ENCODE measurements at places on chromosomes 12 and 14.

DNA sequence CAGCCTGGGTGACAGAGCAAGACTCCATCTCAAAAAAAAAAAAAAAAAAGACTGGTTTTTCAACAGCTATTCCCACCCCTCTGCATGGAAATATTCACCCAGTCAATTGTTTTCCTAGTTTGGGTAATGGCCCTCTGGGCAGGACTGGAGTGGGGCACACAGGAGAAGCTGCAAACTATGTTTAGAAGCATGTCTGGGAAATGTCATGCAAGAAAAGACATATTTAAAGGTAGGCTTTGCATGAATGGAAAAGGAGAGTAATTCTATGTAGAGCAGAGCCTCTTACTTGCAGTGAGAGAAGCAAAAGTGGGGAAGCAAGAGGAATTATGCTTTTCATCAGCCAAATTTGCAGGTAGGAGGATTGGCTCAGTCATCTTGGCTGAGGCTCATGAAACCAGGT lies 276.5 kb upstream of the PLEKHG7 start:
- no peak for DNase-seq

- no peak for DNase-seq
Observed at GRCh38 chr14:21915826-21916225, 242.2 kb upstream of the OR4E1 start.

- no peak for DNase-seq
Observed at GRCh38 chr14:99514552-99515300, 33.5 kb downstream of the CCNK start.

GRCh38 chr12:77847060-77847541 lies 16.4 kb downstream of the NAV3 start:
- DNase-seq, result no peak

DNA sequence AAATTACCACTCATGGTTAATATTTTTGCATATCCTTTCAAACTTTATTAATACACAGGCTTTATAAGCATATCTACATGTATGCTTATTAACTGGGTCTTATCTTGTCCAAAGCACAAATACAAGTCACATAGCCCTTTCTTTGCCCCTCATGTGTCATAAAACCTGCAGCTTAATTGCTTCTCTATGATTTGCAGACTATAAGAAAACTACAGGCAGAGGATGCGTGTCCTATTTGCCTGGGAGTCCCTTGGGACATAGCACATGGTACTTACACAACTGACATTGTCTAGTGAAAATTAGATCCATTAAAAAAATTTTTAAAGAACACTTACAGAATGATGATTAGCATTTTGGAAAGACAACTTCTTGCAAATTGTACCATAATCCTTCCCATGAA lies 190.5 kb upstream of the PLEKHA5 start:
- DNase-seq, result no peak

DNA sequence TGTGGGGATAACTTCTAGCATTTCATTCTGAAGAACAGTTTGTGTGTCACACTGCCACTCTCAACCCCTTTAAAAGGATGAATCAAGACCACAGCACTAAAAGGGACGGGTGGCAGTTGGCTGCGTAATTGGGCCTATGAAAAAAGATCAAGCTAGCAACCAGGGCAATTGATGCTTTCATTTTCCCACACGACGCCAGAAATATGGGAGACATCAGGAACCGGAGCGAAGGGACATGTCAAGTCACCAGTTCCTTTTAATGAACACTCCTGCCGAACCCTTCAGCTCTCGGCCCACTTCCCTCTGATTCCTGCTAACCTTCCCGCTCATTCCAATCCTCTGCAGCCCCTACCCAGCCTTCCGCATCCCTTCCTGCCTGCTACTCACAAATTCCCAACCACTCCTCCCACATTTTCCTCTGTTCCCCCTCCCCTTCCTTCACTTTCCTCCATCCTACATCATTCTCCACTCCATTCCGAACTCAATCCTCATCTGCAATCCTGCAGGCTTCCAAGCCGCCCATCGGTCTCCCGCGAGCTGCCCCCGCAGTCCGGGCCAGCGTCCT lies 753 bp downstream of the CSRNP2 start:
- DNase-seq, result peak; percentile 10

DNA sequence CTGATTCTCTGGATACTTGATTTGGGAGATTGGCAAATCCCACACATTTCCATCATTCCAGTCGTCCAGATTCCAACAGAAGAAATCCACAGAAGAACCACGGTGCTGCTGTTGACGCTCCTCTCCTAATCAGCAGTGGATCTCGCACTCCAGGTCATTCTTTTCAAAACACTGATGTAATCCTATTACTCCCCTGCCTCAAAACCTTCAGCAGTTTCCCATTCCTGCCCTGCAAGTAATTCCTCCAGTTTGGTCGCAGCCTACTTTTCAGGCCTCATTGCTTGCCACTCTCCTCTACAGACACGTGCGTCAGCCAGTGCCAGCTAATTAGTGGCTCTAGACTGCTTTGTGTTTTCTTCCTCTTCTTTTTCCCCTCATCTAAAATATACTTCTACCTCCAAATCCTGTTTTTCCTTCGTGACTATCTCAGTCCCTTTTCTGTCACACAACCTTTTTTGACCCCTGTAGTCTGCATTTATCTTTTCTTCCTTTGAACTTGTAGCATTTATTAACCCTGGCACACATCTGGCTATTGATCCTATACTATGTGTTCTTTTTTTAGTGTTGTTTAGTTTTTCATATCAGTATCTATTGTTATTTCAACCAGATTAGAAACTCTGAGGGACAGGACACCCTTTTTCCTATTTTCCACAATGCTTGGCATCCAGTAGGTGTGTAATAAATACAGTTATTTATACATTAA lies 36.8 kb downstream of the PRORP start:
- DNase-seq, result no peak

DNA sequence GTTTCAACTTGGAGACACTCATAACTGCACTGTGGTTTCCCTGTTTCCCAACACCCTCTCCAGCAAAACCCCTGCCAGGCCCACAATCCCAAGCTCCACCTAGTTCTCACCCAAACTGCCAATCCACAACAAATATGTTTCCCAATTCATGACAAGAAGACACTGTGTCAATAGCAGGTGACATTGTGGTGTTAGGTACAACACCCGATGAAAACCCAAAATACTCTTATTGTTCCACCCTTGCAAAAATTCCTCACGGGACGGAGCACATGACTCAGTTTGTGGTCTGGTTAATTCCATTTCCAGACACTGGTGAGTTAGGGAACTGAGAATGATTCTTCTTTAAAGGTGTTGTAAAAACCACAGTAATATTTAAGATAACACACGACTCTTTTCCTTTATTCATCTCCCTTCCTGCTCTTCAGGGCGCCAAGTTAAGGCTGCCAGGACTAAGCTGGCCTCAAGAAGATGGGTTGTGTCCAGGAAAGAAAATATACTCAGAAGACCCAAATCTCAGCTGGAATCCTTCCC lies 735.5 kb downstream of the MED13L start:
- no peak for DNase-seq

DNA sequence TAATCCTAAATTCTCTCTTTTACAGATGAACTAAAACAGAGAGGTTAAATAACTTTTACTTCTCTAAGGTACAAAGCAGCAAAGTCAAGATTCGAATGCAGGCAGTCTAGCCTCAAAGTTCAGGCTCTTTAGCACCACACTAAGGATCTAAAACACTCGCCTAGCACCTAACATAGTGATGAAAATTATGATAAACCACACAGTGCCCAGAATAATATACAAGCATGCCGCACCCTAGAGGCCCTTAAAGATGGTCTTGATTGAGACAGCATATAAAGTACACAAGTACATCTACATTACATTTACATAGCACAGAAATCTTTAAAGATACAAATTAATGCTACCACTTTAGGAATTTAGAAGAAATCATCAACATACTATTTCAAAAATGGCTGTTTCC lies 207.0 kb downstream of the MED13L start:
- no peak for DNase-seq

- DNase-seq, result no peak
Observed at GRCh38 chr14:78141590-78141989, 28.6 kb upstream of the NRXN3 start.

DNA sequence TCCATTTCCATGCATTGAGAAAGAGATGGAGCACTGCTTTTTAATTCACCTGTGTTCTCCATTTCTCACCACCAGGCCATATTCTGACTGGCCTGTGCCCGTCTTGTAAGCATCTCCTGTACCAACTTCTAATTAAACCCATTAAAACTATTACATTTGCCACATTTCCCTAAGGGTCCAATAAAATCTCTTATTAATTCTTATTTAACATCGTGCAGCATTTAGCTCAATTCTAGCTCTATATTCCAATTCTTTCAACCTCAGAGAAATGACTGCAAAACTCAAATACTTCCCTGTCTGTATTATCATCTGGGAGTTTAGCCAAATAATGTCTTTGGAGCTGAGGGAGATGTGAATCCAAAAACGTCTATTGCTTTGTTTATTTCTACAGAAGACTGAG lies 495.4 kb upstream of the TMEM132C start:
- DNase-seq, result no peak

- no peak for DNase-seq
Observed at GRCh38 chr12:103771466-103771865, 69.6 kb downstream of the NT5DC3 start.

DNA sequence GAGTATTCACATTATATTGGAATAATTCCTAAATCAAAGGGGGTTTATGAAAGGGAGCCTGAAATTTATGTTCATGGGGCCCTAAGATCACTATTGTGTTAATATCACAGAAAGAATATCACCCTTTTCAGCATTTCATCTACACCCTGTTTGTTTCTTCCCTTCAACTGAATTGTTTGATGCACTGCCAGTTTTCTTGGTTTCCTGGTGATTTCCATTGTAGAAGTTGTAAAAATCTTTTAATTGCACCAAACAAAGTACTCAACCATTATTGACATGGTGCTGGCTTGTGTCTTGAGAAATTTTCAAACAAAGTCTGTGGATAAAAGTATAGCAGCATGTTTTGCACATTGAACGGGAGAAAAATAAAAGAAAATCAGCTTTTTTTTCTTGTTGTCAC lies 154.8 kb upstream of the PRKD1 start:
- DNase-seq, result no peak

DNA sequence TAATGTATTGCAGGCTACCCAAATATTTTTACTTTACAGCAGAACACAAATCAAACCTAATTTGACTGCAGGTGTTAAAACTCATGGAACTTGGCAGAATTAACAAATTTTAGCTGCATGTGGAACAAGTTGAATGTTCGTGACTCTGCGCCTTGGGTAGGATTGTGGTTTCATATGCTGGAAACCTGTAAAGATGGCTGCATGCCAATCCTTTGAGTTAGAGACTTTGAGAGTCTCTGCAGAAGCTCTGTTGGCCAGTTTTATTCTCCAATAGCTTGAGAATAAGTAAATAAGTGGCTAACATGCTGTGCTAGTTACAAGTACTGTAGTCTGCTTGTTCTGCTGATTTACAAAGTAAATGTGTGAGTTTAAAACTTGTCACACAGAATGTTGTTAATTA lies 77.8 kb downstream of the PDE6H start:
- no peak for DNase-seq

DNA sequence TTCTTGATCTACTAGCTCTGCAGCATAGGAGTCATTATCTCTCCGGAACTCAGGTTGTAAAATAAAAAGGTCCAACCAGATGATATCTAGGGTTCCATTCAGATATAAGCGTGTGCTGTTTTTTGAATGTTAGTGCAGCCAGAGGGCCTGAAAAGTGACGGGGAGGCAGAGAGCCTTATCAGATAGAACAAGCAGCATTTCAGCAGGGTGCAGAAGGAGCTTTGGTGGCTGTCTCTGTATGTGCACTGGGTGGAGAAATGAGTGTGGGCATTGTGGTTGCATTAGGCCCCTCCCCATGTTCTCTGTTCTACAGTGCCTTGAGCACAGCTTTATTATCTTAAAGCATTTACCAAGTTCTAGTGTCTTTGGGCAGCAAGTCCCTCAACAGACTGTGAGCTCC lies 275.1 kb downstream of the NRXN3 start:
- no peak for DNase-seq

DNA sequence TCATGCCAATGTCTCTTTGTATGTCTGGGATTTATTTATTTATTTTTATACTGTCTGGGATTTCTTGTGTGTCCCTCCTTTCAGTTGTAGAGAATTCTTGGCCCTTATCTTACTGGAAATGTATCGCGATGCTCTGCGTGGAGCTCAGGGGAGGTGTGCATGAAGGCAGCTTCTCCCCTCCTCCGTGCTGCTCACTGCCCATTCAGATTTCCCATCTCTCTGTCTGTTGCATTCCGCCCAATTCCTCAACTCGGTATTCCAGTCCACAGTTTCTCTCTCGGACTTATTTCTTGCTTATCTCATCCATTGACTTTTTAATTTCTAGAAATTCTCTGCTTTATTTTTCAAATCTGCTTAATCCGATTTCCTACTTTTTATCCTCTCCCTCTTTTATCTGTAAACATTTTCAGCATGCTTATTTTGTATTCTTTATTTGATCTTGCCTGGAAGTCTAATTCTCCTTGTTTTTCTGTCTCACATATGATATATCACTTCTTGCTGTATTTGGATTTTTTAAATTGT lies 93.2 kb downstream of the FBXW8 start:
- DNase-seq, result no peak

DNA sequence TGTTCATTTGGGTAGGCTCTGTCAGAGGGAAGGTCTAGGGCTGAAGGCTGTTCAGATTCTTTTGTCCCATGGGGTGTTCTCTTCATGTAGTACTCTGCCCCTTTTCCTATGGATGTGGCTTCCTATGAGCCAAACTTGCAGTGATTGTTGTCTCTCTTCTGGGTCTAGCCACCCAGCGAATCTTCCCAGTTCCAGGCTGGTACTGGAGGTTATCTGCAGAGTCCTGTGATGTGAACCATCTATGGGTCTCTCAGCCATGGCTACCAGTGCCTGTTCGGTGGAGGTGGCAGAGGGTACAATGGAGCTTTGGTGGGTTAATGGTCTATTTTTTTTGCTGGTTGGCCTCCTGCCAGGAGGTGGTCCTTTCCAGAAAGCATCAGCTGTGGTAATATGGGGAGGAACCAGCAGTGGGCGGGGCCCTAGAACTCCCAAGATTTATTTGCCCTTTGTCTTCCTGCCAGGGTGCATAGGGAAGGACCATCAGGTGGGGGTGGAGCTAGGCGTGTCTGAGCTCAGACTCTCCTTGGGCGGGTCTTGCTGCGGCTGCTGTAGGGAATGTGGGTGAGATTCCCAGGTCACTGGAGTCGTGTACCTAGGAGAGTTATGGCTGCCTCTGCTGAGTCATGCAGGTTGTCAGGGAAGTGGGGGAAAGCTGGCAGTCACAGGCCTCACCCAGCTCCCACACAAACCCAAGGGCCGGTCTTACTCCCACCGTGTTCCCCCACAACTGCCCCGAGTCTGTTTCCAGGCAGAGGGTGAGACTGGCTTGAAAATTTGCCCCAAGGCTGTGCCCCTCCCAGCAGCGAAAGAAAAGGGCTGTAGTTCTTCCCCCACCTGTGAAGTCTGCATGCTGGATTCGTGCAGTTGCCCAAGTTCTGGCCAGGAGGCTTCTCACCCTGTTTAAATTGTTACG lies 17.5 kb downstream of the MTRFR start:
- no peak for DNase-seq

- no peak for DNase-seq
Observed at GRCh38 chr12:4307593-4308333, 13.2 kb upstream of the TIGAR start.

GRCh38 chr14:93571275-93571674 lies 140.5 kb downstream of the UNC79 start:
- no peak for DNase-seq
